Mucosa of descending colon (tissue), 3 donors: ENCODE measurements at places on chromosomes 1 and 21.

GRCh38 chr1:10962483-10962882 lies 50.0 kb upstream of the TARDBP start:
- no peak for DNase-seq

GRCh38 chr1:46757247-46757955 lies 38.5 kb upstream of the EFCAB14 start:
- DNase-seq = no peak

DNA sequence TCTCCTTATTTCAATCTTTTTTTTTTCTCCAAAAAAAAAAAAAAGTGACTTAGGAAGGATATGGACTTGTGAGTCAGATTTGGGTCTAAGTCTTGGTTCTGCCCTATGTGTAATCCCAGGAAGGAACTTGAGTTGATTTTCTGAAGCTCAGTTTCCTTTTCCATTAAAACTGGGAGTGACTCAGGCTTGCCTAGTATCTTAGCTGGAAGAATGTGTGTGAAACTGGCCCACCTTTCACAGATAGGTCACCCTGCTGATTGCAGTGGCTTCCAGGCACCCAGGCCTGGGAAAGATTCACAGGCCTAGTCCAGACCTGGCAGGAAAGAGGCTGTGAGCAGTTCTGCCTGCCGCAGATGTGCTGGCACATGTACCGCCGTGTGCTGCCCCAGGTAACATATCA lies 218.3 kb upstream of the HOOK1 start:
- DNase-seq = no peak

GRCh38 chr1:212827831-212828278 lies 19.6 kb downstream of the SPATA45 start:
- DNase-seq = peak; percentile 50

- DNase-seq = peak; percentile 13
These were observed 101.6 kb downstream of the DMRTB1 start for GRCh38 chr1:53560581-53561502.

DNA sequence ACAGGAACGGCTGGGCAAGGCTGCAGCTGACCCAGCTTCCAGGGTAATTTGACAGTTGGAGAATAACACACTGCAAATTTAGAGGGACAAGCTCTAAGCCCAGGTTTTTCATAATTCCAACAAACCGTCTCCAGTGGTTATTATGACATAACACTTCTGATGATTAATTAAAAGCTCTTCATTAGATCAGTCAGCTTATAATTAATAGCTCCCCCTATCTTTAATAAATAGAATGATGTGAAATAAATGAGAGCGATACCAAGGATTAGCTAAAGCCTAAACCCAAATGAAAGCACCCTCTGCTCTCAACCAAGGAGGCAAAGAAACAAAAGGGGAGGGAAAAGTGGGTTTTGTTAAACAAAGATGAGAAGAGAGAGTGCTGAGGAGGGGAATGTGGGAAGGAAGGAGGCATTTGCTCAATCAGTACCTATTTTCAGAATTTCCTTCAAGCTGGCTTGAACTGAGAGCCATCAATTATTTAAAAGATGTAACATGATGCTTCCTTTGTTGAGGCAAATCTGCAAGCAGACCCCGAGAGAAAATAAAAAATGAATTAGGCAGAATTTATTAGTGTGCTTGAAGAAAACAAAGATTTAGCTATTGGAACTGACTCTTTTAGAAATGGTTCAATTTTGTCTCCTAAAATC lies 221.8 kb upstream of the ESRRG start:
- no peak for DNase-seq

GRCh38 chr1:69836971-69837636 lies 269.4 kb downstream of the LRRC7 start:
- DNase-seq = no peak

DNA sequence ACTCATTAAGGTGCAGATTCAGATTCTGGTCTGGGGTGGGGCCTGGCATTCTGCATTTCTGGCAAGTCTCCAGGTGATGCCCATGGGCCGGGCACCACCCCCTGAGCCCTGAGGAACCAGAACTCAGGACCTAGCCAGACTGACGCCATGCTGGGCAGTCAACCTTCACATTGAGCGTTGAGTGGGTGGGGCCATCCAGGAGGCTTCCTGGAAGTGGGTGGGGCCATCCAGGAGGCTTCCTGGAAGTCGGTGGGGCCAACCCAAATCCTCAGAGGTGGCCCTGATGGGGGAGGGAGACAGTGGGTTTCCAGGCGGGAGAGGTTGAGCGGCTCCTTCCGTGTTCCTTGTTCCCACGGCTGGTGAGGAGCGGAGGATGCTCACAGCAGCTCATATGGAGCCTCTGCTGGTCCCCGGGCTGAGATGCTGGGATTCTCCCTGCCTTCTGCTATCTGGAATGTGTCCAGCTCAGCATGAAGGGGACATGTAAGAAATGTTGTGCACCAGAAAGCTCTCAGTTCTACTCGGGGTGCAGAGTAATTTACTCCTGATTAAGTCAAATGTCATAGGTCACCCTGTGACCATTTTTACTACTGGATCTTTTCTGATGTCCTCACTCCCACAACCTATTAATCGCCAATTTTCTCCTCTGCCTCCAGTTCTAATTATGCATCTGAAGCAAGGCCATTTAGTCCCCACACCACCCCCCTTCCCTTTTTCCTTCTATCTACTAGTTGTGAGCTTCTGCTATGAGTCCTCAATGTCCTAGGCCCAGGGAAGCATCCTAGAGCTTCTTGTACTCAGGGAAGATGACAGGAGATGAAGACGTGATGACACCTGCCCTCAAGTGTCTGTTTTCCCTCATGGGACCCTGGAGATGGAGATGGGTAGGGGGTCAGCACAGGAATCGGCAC lies 435.4 kb downstream of the PTPRU start:
- no peak for DNase-seq

DNA sequence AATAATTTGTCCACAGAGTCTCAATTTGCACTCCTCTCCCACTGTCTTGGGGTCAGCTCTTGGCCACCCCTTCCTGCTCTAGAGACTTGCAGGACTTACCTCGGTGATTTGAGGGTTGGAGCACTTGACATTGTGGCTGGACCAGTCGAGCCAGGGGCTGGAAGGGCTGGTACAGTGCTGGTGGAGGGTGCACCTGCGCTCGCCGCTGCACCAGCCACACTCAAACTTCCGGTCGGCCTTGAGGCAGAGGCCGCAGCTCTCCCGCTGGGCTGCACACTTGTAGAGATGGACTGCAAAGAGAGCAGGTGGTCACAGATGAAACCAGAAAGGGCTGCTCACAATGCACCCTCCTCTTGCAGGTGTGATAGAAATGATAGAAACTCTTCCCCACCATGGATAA lies 165.0 kb downstream of the PLXNA2 start:
- DNase-seq = no peak

DNA sequence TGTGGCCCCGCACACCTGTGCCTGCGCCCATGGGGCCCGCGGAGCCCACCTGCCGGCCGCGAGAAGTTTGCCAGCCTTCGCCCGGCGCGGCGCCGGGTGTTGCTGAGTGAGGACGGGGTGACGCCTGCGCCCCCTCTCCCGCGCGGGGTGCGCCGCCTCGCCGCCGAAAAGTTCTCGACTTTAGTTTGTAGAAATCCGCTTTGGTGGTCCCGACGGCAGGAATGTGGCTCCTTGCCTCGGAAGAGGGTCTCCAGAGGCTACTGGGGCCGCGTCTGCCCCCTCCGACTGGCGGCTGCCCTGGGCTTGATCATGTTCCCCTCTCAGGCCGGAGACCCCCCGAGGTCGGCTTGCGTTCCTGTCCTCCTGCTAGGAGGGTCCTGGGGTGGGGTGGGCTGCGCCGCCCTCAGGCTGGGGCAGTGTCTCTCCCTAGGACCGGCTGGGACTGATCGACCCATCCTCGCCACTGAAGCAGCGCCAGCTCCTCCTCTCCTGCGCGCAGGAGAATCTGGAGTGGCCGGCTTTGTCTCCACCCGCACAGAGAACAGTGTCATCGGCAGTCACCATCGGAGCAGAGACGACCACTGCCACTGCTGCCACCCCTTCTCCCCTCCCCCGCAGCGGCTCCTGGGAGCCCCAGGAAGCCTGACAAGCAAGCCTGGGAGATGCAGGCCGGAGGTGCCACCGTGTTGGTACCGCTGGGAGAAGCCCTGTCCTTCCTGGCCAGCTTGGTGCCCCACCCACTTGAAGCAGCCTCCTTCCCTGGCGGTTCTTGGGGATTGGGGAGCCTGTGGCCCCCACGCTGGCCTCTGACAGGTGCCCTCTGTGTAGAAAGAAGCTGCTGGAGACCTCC lies 553 bp upstream of the SLC30A2 start:
- DNase-seq = no peak

DNA sequence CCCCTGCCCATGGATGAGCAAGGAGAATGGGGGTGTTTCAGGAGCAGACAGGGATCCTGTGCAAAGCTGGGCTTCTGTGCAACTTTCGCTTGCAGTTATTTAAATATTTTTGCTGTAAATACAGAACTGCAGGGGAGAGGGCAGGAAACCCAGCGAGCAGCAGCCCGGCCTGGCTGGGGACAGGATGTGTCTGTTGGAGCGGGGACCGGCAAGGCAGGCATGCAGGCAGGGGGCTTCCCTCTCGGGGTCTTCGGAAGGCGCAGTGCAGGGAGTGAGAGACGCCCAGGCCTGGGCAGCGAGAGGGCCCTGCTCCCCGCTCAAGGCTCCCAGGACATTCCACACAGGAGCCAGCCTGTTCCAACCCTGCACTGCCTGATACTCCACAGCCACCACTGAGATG lies 1.7 kb upstream of the AIRE start:
- no peak for DNase-seq

DNA sequence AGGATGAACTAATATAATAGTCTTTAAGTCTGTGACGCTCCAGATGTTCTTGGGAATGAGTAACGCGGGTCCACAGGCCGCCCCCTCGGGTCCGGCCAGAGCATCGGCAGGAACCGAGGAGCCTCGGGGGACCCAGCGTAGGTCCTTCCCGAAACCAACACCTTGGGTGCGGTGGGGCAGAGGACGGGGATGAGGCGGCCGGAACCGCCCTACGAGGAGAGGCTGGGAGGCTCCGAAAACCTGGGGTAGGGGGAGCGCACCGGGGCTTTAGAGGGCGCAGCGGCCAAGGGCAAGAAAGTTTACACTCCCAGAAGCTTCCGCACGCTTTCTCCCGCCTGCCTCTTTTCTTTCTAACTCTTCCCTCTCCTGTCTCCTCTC lies 7.1 kb downstream of the DMRTA2 start:
- DNase-seq = no peak

DNA sequence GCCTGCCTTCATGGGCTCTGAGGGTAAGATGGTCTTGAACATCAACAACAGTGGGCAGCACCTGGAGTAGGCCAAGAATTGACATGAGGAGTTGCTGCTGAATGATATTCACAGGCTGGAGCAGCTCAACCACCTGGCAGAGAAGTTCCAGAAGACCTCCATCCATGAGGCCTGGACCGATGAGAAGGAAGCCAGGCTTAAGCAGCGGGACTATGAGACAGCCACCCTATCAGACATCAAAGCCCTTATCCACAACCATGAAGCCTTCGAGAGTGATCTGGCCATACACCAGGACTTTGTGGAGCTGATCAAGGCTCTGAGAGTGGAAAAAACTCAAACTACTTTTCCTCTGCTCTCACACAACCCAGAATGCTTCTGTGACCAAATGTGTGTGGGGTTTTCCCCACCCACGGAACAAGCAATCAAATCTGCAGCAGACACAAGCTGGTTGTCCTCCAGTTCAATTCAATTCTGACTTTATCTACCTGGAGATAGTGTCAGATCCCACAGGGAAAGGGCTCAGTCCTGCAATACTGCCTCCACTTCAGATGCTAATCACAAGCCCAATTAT lies 12.1 kb upstream of the EPHA10 start:
- no peak for DNase-seq

DNA sequence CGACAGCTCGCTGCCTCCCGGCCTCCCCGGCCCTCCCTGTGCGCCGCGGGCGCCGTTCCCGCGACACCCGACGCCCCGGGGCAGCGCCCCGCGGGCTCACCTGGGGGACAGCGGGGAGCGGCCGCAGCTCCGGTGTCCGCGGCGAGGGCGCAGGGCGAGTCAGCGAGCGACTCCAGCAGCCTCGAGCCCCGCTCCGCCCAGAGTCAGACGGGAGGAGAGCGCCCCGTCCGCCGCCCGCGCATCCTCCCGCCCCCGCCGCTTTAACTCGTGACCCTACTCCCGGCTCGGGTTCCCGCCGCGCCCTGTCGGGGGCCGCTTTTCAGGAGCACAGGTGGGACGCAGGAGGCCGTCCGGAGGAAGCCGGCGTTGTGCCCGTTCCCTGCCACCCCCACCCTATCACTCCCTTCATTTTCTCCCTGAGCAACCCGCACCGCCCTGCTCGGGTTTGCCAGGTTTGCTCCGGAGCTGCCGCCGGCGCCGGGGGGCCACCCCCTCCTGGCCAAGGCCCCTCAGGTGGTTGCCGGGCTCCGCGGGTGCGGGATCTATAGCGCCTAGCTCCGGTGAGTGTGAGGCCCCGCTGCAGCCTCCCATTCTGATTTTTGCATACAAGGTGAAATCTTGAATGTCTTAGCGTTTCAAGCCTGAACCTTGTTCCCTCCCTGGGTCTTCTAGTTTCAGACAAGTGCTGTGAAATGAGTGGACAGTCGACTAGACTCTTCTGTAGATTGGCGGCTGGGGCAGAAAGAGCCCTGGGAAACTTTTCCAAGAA lies at the start of gene MCOLN3:
Gene MCOLN3 (minus strand): TSS at position 205 of the 769 bp plus-strand sequence. CDS start 3,140 bp downstream, outside the sequence.
- DNase-seq = peak; percentile 70

- DNase-seq = no peak
These were observed 19.3 kb downstream of the TRMT13 start for GRCh38 chr1:100152271-100152670.

DNA sequence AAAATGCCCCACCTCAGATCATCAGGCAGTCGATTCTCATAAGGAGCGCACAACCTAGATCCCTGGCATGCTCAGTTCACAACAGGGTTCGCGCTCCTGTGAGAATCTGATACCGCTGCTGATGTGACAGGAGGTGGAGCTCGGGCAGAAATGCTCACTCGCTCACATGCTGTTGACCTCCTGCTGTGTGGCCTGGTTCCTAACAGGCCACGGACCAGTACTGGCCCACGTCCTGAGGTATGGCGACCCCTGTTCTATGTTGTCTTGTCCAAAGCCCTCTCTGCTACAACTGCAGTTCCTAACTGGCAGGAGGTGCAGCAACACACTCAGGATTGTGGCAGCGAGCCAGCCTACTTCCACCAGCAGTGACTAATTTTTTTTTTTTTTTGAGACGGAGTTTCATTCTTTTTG lies 70.6 kb downstream of the CLSTN1 start:
- DNase-seq = no peak

DNA sequence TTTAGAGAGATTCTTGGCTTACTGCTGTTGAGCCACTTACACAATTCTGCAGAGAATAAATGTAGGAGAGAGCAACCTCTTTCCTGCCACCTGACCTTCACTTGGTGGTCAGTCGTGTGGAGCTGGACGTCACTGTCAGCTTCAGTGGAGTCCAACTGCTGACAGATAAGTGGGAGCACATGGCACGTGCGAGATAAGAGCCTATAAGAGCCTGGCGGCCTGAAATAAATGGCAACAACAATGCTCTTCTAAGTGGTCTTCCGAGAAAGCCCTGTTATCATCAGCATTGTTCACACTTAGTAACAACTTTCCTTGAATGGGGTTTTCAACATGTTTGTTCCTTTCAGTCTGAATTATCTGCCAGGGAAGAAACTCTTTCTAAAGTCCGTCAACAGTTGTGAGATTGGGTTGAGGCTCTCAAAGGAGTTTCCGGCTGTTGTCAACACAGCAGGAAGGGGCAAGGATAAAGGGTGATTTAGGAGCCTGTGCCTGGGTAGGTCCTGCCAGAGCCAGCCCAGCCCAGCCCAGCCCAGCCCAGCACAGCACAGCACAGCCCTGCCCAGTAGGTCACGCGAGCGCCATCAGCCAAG lies 57.2 kb upstream of the RUNX1 start:
- DNase-seq = no peak

- DNase-seq = peak; percentile 24
These were observed 594.2 kb upstream of the ADAMTS5 start for GRCh38 chr21:27561116-27561515.
